Tibial nerve (tissue), 4 donors: ENCODE measurements at places on chromosomes 12 and 14.

DNA sequence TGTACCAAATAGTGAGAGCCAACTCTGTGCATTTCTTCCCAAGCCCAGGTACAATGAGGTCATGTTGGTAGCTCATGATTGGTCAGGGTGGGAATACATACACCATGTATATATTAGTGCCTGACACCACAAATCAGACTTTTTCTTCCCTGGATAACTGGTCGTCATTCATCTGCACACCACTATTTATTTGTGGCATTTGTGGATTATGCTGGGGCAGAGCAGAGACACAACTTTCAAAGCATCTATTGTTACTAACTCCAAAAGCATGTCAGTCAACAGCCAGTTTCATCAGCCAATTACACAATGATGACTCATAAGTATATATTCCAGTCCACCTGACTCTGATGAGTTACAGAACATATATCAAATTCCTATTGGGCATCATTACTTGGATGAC is 181.7 kb downstream of the ADAMTS20 start:
- H3K27me3 ChIP-seq = no peaks in the 10 kb centered on the region
- no peak for DNase-seq
- H3K4me3 ChIP-seq = no peak overlapping the region
- no peaks in the 10 kb centered on the region for H3K4me1 ChIP-seq
- H3K27ac ChIP-seq = no peak overlapping the region
- no peaks in the 10 kb centered on the region for H3K36me3 ChIP-seq

GRCh38 chr14:41749429-41749828 is 142.8 kb downstream of the LRFN5 start:
- no peak for DNase-seq
- H3K4me3 ChIP-seq = peak overlapping the region; percentile 36
- H3K4me1 ChIP-seq = peaks cover 14% of the 10 kb centered on the region
- H3K36me3 ChIP-seq = no peaks in the 10 kb centered on the region

DNA sequence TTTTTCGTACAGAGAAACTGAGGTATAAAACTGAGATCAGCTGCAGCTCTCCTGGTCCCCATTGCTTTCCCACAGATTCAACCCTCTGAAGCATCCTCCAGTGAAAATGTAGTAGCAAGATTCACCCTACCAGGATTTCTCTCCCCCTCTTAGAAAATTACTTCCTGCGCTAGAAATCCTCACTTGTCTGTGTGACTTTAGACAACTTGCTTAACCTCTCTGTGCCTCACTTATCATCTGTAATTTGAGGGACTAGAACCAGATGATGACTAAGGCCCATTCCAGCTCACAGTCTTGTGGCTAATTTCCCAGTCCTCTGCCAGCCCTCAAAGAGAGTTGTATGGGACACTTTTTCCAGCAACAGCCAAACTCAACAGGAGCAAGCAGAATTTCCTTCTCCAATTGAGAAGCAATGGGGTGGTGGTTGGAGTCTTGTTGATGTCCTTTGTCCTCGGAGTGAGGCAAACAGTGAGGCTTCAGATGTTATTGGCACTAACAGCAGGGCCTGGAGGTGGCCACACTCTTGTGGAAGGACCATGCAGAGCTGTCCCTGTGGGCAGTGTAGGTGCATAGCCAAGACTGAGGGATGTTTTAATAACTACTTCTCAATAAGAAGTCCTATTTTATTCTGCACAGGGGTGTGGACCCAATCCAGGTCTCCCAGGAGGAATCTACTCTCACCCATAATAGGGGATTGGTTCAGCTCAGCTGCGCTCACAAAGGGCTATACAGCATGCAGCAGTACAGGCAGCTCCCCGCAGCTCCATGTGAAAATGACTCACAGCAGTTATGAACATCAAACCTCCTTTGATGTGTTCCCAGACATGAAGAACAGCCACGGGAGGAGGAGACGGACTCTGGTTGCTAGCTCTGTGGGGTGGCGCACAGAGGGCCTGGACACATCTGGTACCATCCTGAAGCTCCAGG is 200.1 kb downstream of the DAD1 start:
- peaks cover 6% of the 10 kb centered on the region for H3K4me1 ChIP-seq
- no peak overlapping the region for H3K27ac ChIP-seq
- H3K4me3 ChIP-seq = no peak overlapping the region
- no peak for DNase-seq
- H3K27me3 ChIP-seq = peaks cover 12% of the 10 kb centered on the region

DNA sequence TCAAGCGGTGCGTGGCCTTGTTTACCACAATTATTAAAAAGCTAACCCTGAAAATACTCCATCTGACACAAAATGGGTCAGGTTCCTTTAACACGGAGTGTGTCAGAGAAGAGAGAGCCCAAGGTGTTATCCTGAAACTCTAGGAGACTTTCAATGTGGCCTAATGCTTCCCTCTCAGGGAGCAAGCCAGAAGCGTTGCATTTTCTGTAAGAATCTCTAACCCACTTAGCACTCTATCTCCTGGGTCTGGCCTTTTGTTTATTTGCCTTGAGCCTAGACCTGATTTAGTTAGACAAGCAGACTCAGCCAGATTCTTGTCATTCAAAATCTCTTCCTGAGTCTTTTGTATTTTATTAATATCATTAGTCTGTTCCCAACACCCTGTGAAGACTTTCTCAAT is 184.0 kb upstream of the SYT1 start:
- H3K27ac ChIP-seq = no peak overlapping the region
- DNase-seq = no peak
- no peaks in the 10 kb centered on the region for H3K4me1 ChIP-seq
- no peaks in the 10 kb centered on the region for H3K36me3 ChIP-seq

GRCh38 chr14:101130861-101131260 is 227.3 kb upstream of the RTL1 start:
- H3K36me3 ChIP-seq = no peaks in the 10 kb centered on the region
- no peak overlapping the region for H3K27ac ChIP-seq
- H3K4me1 ChIP-seq = no peaks in the 10 kb centered on the region
- H3K4me3 ChIP-seq = no peak overlapping the region

- H3K27me3 ChIP-seq = no peaks in the 10 kb centered on the region
- peaks cover 28% of the 10 kb centered on the region for H3K36me3 ChIP-seq
- H3K27ac ChIP-seq = no peak overlapping the region
- no peak for DNase-seq
- no peak overlapping the region for H3K4me3 ChIP-seq
- H3K4me1 ChIP-seq = no peaks in the 10 kb centered on the region
Measured at GRCh38 chr14:90788031-90788430, 28.2 kb downstream of the TTC7B start.

GRCh38 chr14:99541677-99542470 is 60.7 kb downstream of the CCNK start:
- H3K27ac ChIP-seq = no peak overlapping the region
- no peaks in the 10 kb centered on the region for H3K4me1 ChIP-seq
- H3K27me3 ChIP-seq = no peaks in the 10 kb centered on the region
- H3K4me3 ChIP-seq = no peak overlapping the region

- no peak for DNase-seq
- no peaks in the 10 kb centered on the region for H3K36me3 ChIP-seq
- H3K27me3 ChIP-seq = no peaks in the 10 kb centered on the region
- H3K4me3 ChIP-seq = no peak overlapping the region
- peaks cover 4% of the 10 kb centered on the region for H3K4me1 ChIP-seq
Measured at GRCh38 chr14:54427871-54428270, 13.3 kb downstream of the CNIH1 start.

GRCh38 chr14:48401321-48401720 is 725.9 kb upstream of the MDGA2 start:
- no peaks in the 10 kb centered on the region for H3K36me3 ChIP-seq
- no peak for DNase-seq
- no peaks in the 10 kb centered on the region for H3K4me1 ChIP-seq
- H3K4me3 ChIP-seq = no peak overlapping the region

- no peak overlapping the region for H3K27ac ChIP-seq
- H3K36me3 ChIP-seq = no peaks in the 10 kb centered on the region
- H3K4me3 ChIP-seq = no peak overlapping the region
- DNase-seq = no peak
- no peaks in the 10 kb centered on the region for H3K27me3 ChIP-seq
- no peaks in the 10 kb centered on the region for H3K4me1 ChIP-seq
Measured at GRCh38 chr12:72468505-72468904, 196.3 kb downstream of the TRHDE start.

DNA sequence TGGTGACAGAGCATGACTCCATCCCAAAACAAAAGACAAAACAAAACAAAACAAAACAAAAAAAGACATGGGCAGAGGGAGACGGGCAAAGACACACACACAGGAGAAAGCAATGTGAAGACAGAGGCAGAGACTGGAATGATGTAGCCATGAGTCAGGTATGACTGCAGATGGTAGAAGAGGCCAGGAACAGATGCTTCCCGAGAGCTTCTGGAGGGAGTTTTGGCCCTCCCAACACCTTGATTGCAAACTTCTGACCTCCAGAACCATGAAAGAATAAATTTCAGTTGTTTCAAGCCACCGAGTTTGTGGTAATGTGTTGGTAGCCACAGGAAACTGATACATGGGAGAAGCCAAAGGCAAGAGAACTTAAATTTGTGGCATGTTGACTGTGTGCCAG is 27.1 kb downstream of the VWF start:
- H3K27me3 ChIP-seq = no peaks in the 10 kb centered on the region
- no peaks in the 10 kb centered on the region for H3K36me3 ChIP-seq
- H3K4me3 ChIP-seq = no peak overlapping the region
- H3K4me1 ChIP-seq = no peaks in the 10 kb centered on the region
- no peak overlapping the region for H3K27ac ChIP-seq

DNA sequence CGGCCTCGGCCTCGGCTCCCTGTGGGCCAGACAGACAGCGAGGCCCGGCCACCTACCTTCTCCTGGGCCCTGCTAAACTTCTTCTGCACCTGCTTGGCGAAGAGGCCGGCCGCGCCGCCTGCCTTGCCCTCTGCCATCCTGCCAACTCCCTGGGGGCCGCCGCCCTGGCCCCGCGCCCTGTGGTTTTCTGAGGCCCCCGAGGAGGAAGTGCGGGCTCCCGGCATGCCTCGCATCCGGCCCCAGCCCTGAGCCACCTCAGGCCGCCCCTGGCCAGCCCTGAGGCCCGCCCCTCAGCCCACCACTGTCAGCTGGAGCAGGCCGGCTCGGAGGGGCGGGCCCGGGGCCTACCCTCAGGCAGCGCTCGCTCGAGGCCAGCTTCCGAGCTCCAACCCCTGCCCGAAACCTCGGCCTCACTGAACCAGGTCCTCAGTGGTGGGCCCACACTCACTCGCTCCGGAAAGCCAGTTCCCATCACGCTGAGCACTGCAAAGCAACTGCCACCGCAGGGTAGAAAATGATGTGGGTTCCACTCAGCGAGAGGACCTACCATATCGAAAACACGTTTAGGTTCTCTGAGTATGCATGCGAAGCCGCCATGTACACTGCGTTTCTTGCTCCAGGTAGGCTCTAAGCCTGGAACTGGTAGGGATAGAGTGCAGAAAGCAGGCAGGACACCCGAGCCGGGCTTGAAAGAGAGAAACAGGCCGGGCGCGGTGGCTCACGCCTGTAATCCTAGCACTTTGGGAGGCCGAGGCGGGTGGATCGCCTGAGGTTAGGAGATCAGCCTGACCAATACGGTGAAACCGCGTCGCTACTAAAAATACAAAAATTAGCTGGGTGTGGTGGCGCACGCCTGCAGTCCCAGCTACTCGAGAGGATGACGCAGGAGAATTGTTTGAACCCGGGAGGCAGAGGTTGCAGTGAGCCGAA is at the start of gene BIN2:
Gene BIN2 (minus strand): TSS at position 209 of the 930 bp plus-strand sequence. CDS start 72 bp downstream, at position 137.
- H3K4me3 ChIP-seq = no peak within 1 kb of the TSS
- peak within 1 kb of the TSS; percentile 85 for H3K27ac ChIP-seq
- no peaks in the 10 kb centered on the region for H3K36me3 ChIP-seq
- DNase-seq = peak; percentile 22
- no peaks in the 10 kb centered on the region for H3K27me3 ChIP-seq
- H3K4me1 ChIP-seq = peaks cover 21% of the 10 kb centered on the region

- no peaks in the 10 kb centered on the region for H3K4me1 ChIP-seq
- no peak for DNase-seq
Measured at GRCh38 chr12:26374934-26375680, 179.7 kb downstream of the SSPN start.

DNA sequence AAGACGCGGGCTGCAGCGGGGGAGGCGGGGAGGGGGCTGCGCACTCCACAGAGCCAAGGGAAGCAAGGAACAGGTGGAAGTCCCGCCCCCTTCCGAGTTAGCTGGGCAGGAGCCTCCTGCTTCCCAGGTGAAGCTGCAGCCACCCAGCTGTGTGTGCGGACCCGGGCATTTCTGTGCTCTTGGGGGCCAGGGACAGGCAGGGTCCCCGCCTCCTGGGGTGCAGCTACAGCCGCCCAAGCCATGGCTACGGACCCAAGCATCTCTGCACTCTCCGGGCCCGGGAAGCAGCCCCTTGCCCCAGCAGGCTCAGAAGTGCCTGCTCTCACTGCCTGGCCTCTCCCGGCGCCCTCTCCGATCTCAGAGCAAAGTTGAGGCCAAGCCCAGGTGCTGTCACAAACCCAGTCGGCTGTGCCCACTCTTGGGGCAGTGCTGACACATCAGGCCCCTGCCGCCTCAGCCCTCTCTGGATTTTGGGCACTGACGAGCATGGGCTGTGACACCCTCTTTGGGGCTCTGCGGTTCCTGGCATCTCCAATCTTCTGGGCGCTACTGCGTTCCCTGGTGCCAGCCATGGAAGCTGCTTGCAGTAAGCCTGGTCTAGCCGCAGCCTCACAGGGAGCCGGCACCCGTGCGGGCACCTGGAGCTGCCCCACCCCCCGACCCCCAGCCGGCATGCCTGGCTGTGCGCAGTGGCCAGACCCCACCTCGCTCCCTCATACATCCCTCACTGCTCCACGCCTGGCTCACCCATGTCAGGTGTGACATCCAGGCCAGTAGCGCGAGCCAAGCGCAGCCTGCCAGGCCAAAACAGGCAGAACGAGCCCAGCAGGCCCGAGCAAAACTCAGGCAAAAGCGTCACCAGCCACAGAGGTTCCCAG is 8.5 kb upstream of the MGAT4C start:
- no peaks in the 10 kb centered on the region for H3K36me3 ChIP-seq
- DNase-seq = no peak
- peak overlapping the region; percentile 26 for H3K4me3 ChIP-seq
- H3K27ac ChIP-seq = no peak overlapping the region
- no peaks in the 10 kb centered on the region for H3K27me3 ChIP-seq
- no peaks in the 10 kb centered on the region for H3K4me1 ChIP-seq

DNA sequence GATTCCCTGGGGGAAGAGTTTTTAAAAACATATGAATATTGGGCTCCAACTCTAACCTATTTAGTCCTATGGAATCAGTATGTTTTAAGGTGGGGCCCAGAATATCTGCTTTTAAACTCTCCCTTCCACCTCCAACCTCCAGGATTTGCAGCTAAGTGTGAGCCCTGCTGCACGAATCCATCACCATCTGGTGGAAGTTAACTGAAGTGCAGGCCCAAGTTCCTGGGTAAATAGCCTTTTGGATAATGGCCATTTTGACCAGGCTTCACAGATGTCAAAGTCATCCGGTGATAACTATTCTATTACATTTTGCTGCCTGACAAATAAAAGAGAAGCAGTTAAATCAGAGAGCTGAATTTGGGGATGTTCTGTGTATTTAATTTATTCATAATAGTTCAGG is 58.1 kb upstream of the RMST start:
- H3K27ac ChIP-seq = no peak overlapping the region
- no peaks in the 10 kb centered on the region for H3K27me3 ChIP-seq
- no peak for DNase-seq
- no peaks in the 10 kb centered on the region for H3K36me3 ChIP-seq
- H3K4me3 ChIP-seq = no peak overlapping the region
